ENCODE measurements at places on chromosomes 16 and 17.

DNA sequence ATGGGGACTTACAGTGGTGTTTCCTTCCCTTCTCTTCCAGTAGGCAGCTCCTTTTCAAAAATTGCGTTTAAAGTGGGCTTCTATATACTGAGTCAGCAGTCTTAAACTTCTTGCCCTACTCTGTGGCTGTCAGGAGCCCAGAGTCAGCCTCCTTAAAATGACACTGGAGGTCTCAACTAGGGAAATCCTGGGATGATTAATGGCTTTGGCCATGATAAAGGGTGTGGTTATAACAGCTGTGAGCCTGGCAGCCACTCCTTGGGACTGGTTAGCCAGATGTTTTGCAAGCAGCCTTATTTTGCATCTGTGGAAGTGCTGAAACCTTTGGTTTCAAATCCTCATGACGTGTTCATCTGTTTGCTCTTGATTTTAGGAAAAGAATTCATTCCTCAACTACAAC lies 25.0 kb downstream of the TAC4 start:
- DNase-seq, result no peak

GRCh38 chr16:13041646-13042290 lies 140.4 kb downstream of the SHISA9 start:
- DNase-seq, result peak; percentile 33

DNA sequence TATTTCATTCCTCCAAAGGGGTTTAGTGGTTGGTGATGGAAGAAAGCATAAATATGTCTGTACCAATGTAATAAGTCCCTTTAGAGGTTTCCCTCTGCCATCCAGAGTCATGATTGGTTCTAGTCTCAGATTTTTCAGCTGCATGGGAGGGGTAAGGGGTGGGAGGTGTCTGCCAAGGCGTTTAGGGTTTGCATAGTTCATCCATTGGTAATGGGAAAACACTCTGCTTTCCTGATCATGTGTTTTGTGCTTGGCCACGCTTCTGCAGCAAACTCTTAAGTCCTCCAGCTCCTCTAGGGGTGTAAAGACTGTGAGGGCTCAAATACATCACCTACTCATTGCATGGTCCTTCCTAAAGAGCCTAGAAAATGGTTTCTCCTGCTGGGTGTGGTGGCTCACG lies 29.8 kb downstream of the LIG3 start:
- DNase-seq, result no peak

DNA sequence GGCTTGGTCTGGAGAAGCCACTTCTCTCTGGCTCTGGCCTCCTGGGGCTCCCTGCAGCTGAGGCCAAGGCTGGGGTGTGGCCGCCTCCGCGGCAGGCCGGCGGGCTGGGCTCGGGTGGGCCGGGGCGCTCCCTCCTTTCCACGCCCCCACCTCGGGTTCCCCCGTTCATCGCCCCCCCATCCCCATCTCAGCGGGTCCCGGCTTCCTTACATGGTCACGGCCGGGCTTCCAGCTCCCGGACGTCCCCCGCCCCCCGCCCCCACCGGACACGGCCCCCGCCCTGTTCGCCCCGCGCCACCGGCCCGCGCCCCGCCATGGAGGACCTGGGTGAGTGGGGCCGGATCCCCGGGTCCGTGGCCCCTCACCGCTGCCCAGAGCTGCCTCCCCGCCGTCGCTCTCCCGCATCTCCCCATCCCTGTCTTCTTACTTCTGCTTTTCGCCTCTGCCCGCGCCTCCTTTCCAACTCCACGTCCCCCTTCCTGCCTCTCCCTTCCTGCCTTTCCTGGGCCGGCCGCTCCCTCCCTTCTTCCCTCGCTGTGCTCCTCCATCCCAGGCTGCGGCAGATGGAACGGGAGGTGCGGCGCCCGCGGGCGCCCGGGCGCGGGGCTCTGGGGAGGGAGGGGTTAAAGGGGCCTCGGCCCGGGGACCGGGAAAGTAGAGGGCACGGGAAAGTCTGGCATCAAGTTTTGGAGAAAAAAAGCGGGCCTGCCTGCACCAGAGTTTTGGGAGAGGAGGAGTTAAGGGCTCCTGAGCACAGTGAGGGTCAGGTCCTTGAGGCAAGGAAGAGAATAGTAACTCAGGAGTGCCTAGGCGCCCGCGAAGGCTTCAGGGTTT lies at the start of gene TGFB1I1:
Gene TGFB1I1 (plus strand): TSS at position 278 of the 834 bp plus-strand sequence. CDS start 37 bp downstream, at position 315.
- peak; percentile 54 for DNase-seq

DNA sequence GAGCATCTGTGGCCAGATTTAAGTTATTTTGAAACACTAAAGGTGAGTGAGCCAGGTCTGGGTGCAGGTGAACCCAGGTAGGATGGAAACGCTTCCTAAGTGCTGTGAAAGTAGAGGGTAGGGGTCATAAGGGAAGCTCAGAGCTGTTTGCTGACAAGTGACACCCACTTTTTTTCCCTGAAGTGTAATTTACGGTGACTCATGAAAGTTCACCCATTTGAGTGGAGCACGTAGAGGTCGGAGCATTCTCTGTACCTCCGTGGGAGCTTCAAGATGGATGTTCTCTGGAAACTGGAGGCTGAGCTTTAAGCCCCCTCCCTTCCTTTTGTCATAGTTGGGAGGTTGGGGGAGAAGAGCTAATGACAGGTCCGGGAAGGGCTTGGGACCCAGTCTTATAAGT lies 44.3 kb downstream of the MPRIP start:
- no peak for DNase-seq

DNA sequence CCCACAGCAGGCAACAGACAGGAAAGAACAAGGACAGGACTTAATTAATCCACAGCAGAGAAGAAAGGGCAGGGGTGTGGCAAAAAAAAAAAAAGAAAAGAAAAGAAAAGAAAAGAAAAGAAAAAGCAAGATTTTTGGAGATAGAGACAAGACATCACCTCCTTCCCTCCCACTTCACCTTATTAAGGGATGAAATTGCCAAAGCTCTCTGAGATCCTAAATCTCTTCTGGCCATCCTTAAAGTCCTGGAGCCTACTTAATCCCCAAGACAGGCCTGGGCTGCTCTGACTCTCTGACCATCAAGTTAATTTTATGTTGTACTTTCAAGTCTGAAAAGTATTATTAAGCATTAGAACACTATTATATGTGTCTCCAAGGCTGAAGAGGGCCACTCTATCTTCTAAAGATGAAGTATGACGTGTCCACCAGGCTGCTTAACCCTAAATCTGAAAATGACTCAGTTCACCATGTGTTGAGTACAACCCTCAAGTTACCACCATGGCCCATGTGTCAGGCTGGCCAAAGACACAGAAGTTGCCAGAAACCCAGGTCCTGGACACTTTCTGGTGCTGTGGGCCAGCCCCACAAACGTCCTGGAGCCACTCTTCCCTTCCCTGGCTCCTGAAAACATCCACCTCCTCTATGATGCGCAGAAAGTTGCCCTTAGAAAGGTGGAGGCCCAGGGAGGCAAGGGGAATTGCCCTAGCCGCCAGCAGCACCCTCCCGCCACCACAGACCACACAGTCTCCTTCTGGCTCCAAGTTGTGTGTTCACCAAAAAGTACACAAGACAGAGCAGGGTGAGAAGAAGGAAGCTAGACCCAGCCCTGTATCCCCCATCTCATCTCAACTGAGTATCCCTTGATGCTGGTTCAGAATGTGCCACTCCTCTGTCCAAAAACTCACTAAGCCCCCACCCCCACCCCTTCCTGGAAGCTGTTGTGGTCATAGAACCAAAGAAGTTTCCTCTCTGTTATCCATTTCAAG lies 2.7 kb downstream of the SOCS1 start:
- DNase-seq, result no peak

- DNase-seq, result peak; percentile 72
Measured at GRCh38 chr17:1455291-1455796, 688 bp downstream of the CRK start.

DNA sequence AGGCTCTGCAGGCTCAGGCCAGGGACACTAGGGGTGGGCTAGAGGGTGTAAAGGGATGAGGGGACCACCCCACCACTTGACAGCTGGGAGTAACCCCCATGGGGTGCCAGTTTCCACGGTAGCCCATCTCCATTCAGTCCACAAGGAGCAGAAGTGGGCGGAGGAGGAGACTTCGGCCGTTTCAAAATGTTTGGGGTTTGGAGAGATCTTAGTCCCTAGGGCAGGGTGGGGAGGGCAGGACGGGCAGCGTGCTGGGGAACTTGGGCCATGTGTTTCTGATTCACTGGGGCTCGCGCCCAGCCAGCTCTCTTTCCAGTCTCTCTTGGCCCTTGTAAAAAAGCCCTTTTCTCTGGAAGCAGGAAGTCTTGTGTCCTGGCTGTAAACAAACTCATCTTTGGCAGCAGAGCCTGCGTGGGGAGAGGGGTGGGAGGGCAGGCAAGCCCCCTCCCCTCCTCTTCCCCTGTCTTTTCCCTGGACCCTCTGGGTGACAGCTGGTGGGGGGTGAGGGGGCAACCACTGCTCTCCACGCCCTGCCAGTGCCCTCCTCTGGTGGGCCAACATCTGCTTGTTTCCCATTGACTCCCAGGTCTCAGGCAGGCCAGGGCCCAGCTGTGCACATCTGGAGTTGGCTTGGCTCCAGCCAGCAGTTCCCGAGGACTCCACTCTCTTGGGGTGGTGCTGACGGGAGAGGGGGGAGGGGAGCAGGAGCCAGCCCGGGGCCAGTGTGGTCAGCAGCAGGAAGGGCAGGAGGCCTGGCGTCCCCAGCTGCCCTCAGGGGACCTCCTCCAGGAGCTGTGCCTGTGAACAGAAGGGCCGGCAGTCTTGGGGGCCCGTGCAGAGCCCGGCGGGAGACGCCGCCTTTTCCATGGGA lies 8.1 kb downstream of the CYGB start:
- DNase-seq, result peak; percentile 70

- DNase-seq, result peak; percentile 28
Measured at GRCh38 chr16:66344533-66345145, 21.9 kb upstream of the CDH5 start.

GRCh38 chr16:28149011-28149888 lies 62.5 kb downstream of the XPO6 start:
- DNase-seq, result no peak

GRCh38 chr17:46078675-46079074 lies 79.6 kb downstream of the STH start:
- DNase-seq, result no peak

GRCh38 chr17:27616414-27616813 lies 14.6 kb upstream of the LGALS9 start:
- DNase-seq, result no peak

DNA sequence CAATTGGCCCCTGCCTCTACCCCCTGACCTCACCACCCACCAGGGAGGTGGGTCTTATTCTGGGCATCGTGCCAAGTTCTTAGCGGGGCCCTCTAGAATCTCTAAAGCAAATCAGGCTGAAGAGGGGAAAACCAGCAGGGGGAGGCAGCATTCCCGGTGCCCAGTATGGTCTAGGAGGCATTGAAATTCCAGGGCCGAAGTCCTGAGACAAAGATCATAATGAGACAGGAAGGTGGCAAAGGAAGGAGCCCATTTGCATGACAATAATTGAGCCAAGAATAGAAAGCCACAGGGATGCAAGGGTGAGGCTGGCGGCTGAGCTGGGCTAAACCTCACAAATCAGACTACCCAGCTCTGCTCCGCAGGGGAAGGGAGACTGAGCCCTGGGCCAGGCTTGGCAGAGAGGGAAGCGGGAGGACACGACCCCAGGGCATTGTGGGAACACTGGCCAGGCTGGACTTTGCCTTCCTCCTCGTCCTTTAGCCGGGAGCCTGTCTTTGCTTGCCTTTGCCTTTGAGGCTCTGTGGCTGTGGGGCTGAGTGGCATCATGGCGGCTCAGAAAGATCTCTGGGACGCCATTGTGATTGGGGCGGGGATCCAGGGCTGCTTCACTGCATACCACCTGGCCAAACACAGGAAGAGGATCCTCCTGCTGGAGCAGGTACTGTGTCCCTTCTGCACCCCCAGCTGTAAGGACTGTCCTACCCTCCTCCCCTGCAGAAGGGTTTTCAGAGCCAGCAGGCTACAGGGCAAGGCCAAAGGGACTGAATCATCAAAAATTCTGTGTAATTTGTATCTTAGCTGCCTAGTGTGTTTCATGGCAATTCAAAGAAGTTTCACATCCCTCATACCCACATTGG lies at the start of gene PIPOX:
Gene PIPOX (plus strand): TSS at position 463 of the 860 bp plus-strand sequence. CDS start 85 bp downstream, at position 548.
- peak; percentile 71 for DNase-seq

DNA sequence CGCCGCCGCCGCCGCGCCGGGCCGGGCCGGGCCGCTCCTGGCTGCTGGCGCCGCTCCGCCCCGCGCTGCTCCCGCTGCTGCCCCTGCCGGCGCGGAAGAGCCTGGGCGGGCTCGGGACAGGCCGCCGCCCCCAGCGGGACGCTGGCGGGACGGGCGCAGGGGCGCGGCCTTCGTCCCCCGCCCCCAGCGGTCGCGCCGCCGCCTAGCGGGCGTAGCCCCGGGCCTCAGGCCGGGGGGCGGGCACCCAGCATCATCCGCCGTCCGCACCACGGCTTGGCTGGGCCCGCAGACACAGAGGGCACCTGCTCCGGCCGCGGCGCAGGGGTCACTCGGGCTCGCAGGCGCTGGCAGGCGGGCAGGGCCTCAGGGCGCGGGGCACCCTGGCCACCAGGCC lies at the start of gene AMFR:
Gene AMFR (minus strand): TSS at position 107 of the 394 bp plus-strand sequence. CDS start 218 bp downstream, outside the sequence.
- DNase-seq, result peak; percentile 60

- DNase-seq, result no peak
Measured at GRCh38 chr16:76943921-76944320, 247.1 kb upstream of the MON1B start.

DNA sequence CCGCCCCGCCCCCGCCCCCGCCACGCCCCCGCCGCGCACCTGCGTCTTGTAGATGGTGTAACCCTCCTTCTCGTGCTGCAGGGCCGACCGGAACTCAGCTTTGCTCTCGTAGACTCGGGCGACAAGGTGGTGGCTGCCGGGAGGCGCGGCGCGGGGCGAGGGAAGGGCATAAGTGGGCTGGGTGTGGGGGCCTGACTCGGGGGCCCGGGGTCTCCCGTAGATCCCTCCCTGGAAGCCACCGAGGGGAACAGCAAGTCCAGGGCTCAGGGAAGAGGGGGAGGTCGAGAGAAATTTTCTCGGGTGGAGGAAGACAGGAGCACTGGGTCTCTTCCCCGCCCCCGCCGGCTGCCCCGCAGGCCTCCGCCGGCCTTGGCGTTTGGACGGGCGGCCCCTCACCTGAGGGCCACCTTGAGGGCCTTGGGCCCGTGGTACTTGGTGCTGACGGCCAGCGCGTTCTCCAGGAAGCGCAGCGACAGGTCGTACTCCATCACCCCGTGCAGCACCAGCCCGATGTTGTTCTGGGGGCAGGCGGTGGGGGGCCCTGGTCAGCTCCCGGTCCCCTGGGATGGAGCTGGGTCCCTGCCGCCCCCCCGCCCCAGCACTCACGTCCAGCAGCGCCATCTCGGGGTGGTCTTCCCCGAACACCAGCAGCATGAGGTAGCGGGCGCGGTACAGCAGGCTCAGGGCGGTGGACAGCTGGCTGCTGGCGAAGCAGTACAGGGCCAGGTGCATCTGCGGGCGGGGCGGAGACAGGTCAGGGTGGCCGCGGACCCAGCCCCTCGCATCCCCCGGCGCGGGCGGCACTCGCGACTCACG lies 19.4 kb downstream of the CLUH start:
- DNase-seq, result no peak

GRCh38 chr16:67137605-67138004 lies 13.2 kb downstream of the B3GNT9 start:
- peak; percentile 66 for DNase-seq

DNA sequence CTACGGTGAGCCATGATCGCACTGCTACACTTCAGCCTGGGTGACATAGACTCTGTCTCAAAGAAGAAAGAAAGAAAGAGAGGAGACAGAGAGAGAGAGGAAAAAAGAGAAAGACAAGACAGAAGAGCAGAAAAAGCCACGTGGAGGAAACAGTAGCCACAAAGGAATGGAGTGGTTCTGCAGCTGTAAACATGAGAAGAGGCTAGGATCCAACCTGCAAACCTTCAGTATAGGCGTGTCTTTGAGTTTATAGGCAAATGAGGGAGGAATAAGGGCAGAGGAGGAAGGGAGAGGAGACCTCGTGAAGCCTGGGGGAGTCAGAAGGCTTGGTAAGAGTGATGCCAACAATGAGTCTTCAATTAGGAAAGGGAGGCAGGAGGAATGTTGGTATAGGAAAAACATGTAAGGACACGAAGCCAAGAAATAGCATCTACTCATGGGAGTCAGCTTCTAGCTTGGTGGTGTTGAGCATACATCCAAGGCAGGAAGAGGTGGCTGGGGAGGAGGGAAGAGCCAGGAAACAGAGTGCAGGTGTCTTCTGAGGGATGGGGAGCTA lies 3.9 kb downstream of the MED9 start:
- DNase-seq, result no peak
